ENCODE measurements at places on chromosomes 7 and 10.

- no peak for DNase-seq
These were observed 29.3 kb upstream of the RNF32 start for GRCh38 chr7:156611014-156612010.

DNA sequence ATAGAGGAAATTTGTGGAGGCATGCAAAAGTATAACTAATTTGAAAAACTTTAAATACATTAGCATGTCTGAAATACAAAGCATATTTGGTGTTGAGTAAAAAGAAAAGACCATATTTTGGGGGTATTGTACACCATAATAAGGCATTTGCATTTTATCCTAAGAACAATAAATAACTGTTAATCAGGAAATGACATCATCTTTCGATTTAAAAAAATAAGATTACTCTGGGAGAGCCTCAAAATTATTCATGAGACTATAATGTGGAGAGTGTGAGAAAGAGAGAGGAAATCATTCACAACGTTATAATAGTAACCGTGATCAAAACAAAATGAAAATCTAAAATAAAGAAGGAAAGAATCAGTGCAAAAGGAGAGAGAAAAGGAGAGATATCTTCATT lies 712.3 kb upstream of the POT1 start:
- DNase-seq, result no peak

GRCh38 chr7:132207211-132207610 lies 369.1 kb downstream of the PLXNA4 start:
- no peak for DNase-seq

DNA sequence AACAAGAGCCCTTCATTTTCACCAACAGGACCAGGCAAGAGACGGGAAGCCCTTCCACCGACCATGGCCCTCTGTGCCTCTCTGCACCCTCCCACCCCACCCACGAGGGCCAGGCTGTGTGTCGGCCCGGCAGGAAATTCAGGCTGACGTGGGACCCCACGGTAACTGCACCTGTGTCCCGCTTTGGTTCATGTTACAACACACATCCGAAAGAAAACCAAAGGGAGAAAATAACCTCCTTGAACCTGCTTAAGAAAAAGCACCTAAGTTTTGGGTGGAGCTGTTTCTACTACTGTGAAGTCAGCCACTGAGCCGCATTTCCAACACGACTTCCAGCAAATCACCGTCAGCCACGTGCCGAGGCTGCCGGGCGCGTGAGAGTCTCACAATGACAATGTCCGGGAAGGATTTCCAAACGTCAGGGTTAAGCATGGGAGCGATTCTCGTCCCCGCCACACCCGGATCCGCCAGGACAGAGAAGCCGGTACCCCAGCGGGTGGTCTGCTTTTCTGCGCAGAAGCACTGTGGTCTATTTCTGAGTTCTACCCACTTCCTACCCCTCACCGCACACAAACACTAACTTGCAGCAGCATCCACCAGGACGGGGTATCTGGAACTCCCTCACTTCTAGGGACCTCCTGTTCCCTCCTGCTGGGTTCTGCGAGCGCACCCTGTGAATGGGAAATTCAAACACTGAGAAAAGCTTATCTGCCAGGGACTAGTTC lies 36.6 kb downstream of the AMZ1 start:
- no peak for DNase-seq

GRCh38 chr10:85235258-85235657 lies 906.9 kb downstream of the CCSER2 start:
- DNase-seq, result no peak

DNA sequence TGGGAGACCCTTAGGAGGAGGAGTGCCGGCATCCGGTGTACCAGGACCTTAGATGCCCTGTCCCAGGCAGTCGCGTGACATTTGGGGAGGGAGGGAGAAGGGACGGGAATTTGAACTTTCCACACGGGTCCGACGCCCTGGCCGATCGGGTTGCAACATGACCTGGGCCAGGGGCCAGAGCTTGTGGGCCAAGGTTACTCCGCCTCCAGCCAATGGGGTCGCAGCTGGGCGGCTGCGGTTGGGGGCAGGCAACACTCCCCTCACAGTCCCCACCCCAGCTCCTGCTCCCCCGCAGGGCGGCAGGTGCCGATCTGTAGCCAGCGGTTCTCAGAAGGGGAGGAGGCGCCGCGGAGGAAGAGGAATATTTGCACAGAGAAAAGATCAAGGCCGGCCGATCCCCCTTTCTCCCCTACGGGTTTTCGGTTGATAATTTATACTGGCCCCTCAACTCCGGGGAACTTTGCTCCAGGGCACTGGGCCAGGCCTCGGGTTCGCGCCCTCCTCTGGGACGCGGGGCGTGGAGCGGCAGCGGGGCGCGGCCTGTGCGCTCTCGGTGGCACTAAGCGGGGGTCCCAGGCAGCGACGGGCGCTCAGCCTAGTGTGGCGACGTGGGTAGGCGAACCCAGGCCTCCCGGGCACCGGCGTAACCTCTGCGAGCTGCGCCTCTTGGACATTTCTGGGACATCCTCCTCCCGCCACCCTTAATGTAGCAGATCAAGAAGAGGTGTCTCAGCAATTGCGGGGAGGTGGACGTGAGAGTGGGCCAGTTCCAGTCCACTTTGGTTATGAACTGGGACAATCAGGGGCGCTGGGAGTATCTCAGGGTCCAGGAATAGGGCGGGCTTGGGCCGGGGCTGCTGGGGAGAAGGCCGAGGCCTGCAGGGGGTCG lies 1.2 kb downstream of the MLXIPL start:
- no peak for DNase-seq

DNA sequence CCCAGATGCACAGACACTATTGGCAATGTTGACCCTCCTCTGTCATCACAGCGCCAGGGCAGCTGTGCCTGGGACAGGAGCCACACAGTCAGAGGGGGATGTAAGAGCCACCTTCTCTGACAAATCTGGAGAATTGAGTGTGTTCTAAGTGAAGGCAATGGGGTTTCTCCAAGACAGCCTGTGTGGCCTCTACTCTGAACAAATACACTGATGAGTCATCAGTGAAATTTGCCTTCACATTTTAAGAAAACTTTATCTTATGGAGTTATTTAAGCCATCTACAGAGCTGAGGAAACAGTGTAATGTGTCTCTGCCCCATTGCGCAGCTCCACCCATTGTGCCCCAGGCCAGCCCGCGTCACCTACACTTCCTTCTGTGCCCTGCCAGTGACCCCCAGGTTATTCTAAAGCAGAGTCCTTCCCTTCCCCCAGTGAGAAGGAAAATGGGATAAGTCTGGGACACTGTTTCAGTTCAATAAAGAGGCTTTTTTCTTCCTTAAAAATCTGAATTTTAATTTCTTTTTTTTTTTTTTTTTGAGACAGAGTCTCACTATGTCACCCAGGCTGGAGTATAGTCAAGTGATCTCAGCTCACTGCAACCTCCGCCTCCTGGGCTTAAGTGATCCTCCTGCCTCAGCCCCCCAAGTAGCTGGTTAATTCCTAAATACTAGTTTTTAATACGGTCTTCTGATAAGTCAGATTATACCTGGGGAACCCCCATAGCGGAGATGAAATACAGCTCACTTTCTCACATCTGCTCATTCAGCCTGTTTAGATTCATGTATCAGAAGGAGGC lies 21.8 kb downstream of the AKR1E2 start:
- no peak for DNase-seq

DNA sequence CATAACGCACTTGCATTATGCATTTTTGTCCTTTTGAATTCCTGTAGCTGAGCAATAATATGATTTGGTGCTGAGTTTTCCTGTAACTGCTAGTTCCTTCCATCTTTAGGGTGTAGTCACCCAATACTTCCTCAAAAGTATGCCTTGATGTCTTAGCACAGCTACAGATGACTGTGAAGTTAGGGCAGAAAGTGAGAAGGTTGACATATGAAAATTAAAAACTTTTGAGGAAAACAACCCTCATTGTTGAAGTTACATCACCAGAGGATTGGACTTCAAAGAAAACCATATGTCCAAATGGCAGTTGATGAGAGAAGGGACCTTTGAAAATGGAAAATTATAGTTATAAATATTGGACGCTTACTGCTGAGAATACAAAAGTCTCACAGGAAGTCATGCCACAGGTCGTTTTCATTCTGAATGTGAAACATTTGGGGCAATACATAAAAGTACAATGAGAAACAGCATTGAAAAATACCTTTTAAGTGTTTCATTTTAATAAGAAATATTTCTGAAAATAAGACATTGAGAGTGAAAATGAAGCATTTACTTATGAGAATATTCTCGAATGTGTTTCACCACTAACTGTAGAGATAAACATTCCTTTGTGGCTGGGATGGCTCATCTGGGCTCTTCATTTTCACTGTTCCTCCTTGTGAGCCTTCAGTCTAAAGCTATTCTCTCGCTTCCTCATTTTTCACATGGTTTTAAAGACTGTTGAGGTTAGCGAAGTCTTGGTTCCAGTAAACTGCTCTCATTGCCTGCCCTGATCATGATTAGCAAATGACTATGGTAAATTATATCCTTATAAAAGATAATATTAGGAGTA lies 61.4 kb upstream of the NME8 start:
- no peak for DNase-seq

DNA sequence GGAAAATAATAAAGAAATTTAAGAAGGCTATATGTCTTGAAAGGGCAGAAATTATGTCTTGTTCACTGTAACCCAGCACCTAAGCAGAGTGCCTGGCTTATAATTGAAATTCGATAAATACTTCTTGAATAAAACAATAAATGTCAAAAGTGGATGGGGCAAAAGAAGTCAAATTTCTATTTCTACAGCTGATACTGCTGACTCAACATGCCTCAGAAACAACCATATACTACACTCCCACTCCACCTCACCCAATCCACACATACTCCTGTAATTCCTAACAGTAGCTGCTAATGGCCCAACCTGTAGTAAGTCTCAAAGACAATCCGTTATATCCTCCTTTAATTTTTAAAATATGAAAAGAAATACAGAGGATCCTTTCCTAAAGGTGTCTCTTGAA lies 48.1 kb upstream of the LRRN3 start:
- DNase-seq, result no peak

DNA sequence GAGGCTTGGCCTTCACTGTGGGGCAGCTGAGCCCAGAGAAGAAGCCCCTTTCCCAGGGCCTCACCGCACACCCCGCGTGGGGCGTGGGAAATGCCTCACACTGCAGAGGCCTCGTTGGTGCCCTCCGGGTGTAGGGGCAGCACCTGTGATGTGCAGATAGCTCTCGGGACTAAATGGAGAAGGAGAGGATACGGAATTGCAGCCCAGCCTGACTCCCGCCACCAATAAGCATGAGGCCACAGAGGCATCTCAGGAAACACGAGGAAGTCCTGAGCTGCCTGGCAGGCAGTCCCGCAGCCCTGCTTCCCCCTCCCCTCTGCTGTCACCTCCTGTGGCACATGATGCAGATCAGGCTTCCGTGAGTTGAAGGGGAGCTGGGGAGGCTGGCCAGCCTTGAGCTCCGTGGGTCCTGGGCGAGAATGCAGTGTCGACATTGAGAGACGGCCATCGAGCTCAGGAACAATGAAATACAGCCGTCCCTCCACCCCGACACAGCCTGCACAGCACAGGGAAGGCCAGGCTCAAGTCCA lies 59.6 kb upstream of the PPP2R2D start:
- DNase-seq, result no peak

GRCh38 chr7:121941830-121942229 lies 68.9 kb downstream of the PTPRZ1 start:
- DNase-seq, result no peak

DNA sequence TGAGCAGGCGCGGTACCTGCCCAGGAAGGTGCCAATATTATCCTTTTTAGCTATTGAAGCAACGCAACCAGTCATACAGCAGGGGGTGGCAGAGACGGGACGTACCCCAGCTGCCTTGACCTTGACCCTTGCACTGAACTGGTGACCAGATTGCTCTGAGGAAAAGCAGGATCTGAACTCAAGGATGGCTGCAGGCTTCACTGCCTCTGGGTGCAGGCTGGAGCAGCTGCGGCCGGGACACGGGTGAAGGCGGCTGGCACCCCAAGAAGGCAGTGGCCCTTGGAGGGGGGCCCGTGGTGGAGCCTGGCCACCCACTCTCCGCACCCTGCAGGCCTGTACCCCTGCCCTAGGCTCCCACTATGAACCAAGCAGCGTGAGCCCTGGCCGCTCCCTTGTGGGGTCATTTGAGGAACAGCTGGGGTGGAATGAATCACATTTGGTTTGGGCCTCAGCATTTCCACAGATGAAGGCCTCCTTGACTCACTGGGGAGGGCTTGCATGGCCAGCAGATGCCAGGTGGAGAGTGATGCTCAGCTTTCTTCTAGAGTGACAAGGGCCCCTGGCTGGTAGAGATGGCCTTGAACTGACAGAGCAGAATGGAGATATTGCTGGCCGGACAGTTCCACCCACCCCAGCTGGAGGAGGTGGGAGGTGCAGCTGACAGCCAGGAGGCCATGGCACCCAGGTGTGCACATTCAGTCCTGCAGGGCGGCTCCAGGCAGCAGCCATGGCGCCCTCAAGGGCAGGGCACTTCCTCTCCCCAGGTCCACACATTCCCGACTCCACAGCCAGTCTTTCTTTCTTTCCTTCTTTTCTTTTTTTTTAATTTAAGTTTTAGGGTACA lies 218.7 kb downstream of the WDR37 start:
- no peak for DNase-seq

DNA sequence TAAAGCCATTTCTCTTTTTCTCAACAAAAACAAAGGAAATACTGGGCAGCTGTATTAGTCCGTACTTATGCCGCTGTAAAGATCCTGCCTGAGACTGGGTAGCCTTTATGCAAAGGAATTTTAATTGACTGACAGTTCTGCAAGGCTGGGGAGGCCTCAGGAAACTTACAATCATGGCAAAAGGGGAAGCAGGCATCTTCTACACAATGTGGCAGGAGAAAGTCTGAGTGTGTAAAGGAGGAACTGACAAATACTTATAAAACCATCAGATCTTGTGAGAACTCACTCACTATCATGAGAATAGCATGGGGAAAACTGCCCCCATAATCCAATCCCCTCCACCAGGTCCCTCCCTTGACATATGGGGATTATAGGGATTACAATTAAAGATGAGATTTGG lies 264.3 kb downstream of the SEMA3A start:
- no peak for DNase-seq

DNA sequence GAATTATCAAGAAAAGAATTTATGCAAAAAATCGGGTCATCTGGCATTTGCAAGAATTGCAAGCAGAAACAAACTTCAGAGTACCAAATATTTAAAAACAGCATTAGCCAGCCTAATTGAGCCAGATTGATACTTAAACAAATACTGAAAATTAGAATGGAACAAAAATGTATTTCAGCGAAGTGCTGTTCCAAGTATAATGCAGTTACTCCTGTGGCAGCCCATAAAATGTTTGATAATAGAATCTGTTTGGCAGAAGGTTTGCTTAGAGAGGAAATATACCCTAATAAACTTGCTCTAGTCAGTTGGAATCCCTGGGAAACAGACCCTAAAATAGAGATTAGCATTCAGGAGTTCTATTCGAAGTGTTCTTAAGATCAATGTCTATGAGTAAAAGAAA lies 835.1 kb upstream of the MBL2 start:
- DNase-seq, result no peak

GRCh38 chr10:71970869-71971268 lies 6.7 kb downstream of the CHST3 start:
- DNase-seq, result no peak

DNA sequence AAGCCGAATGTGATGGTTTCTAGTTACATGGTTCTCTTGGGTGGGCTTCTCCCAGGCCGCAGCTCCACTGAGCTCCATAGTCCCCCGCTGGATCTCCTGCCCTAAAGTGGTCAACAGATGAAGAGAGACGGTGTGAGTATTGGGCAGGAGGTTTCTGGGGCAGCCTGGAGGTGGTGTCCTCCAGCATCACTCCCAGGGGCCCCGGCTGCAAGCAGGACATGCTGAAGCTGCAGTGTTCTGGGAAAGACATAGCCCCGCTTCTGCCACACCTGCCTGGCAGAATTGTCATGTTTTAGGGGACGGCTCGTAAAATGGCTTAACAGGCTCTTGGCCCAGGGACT lies 40.4 kb downstream of the CALML3 start:
- no peak for DNase-seq
